ENCODE measurements at places on chromosomes 6 and 20.

DNA sequence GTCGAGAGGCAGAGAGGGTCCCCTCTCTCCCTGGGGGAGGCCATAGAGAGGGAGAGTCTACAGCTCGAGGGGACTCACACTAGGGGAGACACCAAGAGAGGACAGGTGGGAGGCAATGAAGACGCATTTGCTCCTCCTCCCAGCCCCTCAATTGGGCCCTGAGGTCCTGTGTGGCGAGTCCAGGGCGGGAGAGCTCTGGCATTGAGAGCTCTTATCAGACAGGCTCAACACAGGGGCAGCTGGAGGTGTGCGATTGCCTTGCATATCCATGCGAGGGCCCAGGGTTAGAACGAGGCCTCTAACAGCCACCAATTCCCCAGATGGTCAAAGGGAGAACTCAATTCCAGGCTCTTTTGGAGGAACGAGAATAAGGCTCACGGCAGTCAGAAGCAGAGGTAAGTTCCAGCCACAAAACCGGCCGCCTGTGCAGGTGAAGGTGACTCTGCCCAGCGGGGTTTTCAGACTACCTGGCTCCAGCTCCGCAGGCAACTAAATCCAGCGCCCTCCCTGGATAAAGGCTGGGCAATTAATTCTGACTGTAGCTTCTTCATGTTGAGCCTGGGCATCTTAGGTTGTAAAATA is 94.0 kb upstream of the MPC1 start:
- DNase-seq: no peak

GRCh38 chr20:32206760-32207625 is 550 bp downstream of the PLAGL2 start:
- DNase-seq: no peak

GRCh38 chr20:61940976-61941720 is 124.5 kb downstream of the TAF4 start:
- DNase-seq: no peak

GRCh38 chr6:89082486-89082891 is 1.9 kb downstream of the PNRC1 start:
- DNase-seq: peak; percentile 33

DNA sequence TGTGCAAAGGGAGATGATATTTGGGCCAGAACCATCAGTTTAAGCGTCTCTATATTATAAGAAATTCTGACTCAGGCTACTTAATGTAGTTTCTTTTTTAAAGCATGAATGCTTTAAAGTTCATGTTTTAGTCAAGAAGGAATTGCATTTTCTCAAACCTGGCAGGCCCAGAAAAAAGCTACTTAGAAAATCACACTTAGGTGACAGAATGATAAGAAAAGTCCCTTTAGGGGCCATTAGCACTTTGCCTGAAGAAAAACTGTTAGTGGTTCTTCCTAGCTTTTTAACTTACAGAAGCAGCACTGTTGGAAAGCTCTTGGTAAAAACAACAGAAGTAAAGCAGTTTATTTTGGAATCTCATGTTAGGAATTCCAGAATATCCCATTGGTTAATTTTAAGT is 387.8 kb downstream of the PLCB1 start:
- DNase-seq: no peak

- DNase-seq: no peak
These were observed 44.1 kb downstream of the ADGB start for GRCh38 chr6:146642921-146643320.

- no peak for DNase-seq
These were observed 48.9 kb downstream of the DUSP22 start for GRCh38 chr6:340991-341827.

DNA sequence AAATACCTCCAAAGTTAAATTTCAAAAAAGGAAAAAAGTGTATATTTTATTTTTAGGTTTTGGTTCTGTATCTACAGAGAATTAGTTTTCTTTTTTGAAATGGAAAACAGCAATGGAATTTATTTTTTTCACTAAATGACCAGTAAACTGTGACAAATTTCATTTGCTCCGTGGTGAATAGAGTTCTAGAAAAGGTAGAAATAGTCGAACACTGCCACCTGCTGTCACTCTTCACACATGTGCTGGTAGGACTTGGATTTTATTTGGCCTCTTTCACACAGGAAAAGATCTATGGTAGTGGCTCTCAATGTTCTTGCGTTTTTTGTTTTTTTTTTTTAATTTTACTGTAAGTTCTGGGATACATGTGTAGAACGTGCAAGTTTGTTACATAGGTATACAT is 312.5 kb downstream of the EYA4 start:
- peak; percentile 34 for DNase-seq

DNA sequence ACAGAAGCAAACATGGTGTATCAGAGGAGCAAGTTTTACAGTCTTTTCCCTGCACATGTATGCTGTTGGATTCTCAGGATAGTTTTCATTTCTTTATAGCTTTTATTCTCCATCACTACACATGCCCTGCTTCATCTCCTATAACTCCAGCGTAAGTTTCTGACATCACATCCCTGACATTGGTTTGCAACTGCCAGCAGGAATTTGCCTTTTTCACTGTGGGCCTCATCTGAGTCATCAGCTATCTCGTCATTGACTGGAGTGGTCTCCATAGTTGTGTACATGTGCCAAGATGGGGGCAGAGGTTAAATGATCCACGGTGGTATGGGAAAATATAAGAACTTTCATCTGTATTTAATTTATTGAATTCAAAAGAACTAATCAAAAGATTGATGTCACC is 96.7 kb downstream of the SLX4IP start:
- no peak for DNase-seq

- no peak for DNase-seq
These were observed 31.8 kb downstream of the HFE start for GRCh38 chr6:26118999-26119398.

GRCh38 chr6:135875446-135875845 is 23.9 kb downstream of the PDE7B start:
- DNase-seq: no peak

- no peak for DNase-seq
These were observed 592 bp downstream of the LTB start for GRCh38 chr6:31581434-31582229.

DNA sequence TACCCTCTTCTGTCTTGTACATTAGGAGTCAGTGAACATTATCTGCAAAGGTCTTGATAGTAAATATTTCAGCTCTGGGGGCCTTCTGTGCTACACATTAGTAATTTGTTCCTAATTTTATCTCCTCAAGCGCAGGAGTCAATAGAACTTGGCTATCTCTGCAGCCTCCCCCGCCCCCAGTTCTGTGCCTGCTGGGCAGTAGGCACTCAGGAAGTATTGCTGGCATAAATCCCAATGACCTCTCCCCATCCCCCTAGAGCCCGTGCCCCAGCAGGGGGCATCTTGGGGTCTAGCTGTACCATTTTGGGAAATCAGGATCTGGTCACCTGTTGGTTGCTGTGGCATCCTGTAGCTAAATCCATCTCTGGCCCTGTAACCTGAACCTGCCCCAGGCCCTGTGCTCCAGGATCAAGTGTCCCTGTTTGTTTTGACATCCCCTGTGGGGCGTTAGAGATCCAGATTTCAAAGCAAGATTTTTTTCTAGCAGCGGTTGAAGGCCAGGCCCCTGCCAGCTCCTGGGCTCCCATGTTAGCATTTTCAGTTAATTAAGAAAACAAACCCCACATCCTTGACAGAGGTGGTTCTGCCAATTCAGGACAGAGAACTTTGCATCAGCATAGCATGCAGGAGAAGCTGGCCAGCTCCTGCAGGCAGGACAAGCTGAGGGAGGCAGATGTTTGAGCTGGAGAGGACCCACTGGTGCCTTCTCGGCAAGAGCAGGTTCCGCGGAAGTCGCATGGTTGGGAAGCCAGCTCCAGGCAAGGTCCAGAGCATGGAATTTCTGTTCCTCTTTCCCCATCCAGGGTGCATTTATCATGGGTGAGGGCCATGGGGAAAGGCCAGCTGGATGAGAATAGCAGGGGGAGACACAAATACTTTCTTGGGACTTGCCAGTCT is 32.1 kb downstream of the DAAM2 start:
- no peak for DNase-seq

GRCh38 chr20:8152847-8153246 is 20.8 kb downstream of the PLCB1 start:
- DNase-seq: no peak

GRCh38 chr20:4025679-4026078 is 10.3 kb upstream of the RNF24 start:
- no peak for DNase-seq

- no peak for DNase-seq
These were observed 57.1 kb downstream of the SERAC1 start for GRCh38 chr6:158110986-158111385.

DNA sequence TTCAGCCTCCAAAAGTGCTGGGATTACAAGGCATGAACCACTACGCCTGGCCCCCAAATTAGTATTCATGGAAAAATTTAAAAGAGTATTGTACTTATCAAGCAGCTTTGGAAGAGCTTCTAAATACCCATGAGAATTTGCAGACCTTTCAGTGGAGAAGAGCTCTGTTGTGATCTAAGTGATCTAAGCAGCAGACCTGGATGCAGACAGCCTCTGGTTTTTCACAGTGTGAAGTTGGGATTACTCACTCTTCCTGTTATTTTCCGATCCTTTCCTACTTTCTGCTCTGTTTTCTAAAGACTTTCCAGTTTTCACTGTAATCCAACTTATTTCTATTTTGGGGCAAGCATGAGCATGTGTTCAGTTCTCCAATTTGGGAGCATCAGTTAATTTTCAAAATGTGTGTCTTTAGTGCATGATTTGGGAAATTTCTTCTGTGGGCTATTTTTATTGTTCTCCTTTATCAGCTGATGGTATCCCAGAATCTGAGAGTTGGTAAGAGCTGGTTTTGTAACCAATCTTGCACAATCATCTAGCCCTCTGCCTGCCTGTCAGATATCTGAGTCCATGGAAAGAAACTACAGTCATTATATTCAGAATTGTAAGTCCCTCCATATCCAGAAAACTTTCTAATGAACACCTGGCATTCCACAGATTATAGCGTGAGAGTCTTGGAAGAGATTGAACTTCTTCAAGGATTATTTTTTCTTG is 207.7 kb upstream of the DTNBP1 start:
- no peak for DNase-seq

- no peak for DNase-seq
These were observed 37.6 kb upstream of the CCN6 start for GRCh38 chr6:112016320-112016719.

DNA sequence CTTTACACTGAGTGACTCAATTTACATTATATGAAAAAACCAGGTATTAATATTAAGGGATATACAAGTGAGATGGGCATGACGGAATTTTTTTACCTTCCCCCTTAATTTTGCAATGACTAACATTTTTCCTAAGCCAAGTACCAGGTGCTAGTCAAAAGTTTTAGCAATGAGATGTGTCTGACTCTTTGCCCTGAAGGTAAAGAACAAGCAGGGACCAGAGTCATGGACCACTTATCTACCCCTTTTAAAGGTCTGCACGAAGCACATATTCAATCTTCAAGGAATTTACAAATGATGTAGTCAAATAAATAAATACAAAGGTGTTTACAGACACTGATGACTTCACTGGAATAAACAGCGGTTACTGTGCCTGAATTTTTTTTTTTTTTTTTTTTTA is 1.4 kb downstream of the GLO1 start:
- DNase-seq: no peak

GRCh38 chr20:33850159-33850558 is 39.0 kb downstream of the CHMP4B start:
- DNase-seq: no peak

GRCh38 chr6:161636882-161637430 is 363.1 kb upstream of the AGPAT4 start:
- no peak for DNase-seq

DNA sequence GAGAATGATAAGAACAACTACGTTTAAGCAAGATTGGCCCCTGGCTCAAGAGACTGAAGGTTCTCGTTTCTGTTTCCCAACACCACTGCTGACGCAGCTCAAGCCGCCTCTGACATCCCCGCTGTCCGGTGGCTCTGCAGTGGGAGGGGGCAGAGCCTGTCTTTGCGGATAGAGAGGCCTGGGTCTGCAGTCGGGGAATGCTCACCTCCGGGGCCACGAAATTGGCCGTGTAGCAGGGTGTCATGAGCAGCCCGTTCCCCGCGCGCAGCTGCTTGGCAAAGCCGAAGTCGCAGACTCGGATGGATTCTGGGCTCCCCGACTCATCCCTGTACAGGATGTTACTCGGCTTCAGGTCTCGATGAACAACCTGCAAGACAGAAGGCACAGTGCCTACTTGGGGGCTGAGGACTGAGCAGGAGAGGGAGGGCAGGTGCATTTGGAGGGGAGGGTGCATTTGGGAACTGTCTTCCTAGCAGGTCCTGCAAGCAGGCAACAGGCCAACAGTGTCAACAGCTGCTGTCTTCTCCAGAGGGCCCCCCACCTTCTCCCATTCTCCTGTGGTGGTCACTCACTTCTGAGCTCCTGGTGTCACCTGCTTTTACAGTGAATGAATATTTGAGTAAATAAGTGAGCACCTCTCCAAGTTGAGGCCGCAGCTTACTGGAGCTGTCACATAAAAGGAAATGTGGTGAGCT is 40.5 kb upstream of the MPC1 start:
- no peak for DNase-seq

- no peak for DNase-seq
These were observed 71.5 kb downstream of the LYRM2 start for GRCh38 chr6:89566930-89567629.

DNA sequence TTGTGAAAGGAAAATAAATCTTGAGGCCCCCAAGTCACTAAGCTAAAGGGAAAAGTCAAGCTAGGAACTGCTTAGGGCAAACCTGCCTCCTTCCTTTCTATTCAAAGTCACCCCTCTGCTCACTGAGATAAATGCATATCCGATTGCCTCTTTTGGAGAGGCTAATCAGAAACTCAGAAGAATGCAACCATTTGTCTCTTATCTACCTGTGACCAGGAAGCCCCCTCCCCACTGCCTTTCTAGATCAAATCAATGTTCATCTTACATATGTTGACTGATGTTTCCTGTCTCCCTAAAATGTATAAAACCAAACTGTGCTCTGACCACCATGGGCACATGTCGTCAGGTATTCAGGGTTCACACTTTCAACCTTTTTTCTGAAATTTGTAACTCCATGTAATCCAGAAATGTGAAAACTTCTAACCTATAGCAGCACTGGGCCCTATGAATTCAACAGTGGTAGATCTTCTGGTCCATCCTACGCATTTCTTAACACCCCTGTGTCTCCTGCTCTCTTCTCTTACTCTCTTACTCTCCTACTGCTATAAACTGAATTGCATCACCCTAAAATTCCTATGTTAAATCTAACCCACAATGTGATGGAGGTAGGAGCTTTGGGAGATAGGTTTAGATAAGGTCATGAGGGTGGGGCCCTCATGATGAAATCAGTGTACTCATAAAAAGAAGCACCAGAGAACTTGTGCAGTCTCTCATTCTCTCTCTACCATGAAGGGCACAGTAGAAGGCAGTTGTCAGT is 89.3 kb downstream of the EPB41L2 start:
- DNase-seq: no peak

GRCh38 chr6:69719602-69720193 is 77.1 kb downstream of the LMBRD1 start:
- DNase-seq: no peak

GRCh38 chr6:79686707-79687309 is 55.7 kb downstream of the SH3BGRL2 start:
- peak; percentile 34 for DNase-seq

- DNase-seq: no peak
These were observed 51.9 kb downstream of the RPF2 start for GRCh38 chr6:111033628-111034289.

GRCh38 chr6:16157909-16158308 is 29.0 kb downstream of the MYLIP start:
- DNase-seq: no peak
